CD4-positive, alpha-beta T cell treated with Interferon alpha-2 for 1 hour (primary cell): ENCODE measurements at places on chromosomes 6 and 20.

- DNase-seq = no peak
Measured at GRCh38 chr6:168407842-168408241, 33.1 kb upstream of the SMOC2 start.

GRCh38 chr6:27761391-27761790, 150.8 kb downstream of the OR2B2 start:
- DNase-seq = no peak

DNA sequence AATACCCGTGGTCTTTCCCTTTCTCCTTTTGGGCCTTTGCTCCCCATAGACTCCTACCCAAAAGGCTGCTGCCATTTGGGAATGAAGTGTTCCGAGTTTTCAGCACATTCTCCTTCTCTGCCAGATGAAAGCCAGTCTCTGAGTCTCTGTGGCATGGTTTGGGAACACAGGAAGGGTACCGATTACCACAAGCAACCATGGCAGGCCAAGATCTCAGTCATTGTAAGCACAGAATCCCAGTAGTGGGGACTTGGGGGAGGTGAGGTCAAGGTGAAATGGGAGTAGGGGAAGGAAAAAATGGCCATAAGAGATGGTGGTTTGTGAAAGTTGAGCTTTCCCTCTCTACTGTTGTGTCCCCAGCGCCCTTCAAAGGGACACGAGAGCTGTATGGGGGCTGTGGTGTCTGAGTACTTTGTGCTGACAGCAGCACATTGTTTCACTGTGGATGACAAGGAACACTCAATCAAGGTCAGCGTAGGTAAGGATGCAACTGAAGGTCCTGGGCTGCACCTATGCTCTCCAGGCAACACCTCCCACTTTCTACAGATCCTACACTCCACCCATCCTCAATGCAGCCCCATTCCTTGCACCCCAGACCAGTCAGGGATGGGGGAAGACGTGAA, 4.1 kb downstream of the CFB start:
- no peak for DNase-seq

GRCh38 chr6:105824732-105825131, 261.4 kb upstream of the PRDM1 start:
- DNase-seq = no peak

GRCh38 chr6:167541544-167541943, 216.7 kb downstream of the TTLL2 start:
- no peak for DNase-seq

DNA sequence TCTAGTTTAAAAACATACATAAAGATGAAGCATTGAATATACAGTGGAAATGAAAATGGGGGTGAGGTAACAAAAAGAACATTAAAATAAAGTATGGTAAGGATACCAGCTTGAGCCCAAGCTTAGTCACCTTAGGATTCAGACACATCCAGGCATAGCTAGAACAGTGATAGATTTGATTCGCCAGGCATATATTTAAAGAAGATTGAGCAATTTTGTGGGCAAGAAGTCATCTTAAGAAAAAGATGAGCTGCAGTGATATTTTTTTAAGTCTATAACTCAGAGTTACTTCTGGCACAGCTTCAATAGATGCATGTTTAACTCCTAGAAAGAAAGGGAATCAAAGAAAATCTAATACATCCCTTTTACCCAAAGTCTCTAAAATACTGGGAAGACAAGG, 97.9 kb downstream of the BMP5 start:
- no peak for DNase-seq

- DNase-seq = no peak
Measured at GRCh38 chr20:50389808-50390684, 120.1 kb upstream of the PTPN1 start.

- no peak for DNase-seq
Measured at GRCh38 chr20:31472395-31473330, 2.3 kb downstream of the DEFB124 start.

- no peak for DNase-seq
Measured at GRCh38 chr20:41131594-41132387, 5.6 kb upstream of the PLCG1 start.

- no peak for DNase-seq
Measured at GRCh38 chr6:42363926-42364849, 87.5 kb downstream of the TRERF1 start.

GRCh38 chr6:150738092-150738629, 127.3 kb upstream of the MTHFD1L start:
- no peak for DNase-seq

DNA sequence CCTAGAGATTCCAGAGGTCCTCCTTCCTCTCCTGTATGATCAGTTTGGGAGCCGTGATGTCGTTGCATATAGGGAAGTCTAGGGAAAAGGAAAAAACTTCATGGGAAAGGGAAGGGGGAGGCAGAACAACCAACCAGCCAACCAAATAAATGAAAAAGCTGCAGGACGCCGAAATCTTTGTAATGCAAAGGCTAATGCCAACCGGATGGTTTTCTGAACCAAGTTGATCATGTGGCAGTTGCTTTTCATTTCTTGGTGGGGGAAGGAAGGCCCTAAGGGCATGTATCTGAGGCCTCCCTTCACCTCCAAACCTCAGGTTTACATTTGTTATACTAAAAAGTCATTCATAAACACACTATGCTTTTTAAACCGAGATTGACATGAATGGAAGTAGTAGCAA, 167.2 kb downstream of the ARID1B start:
- no peak for DNase-seq

DNA sequence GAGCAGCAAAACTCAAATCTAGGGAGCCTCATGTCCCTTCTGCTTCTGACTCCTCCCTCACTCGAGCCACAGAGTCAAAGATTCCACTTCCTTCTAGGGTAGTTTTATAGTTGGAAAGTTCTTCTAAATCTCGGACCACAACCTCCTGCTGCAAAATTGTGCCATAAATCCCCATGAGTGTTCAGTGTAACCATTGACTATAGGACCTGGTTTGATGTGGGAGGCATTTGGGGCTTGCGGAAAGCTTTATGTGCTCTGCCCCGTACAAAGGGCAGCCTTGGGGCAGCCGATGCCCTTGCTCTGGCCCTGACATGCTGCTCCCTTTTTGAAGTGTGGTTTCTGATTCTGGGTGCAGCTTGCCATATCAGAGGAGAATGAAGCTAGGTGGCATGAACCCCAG, 43.6 kb upstream of the IER3 start:
- peak; percentile 12 for DNase-seq

GRCh38 chr6:3406362-3406821, 50.5 kb downstream of the SLC22A23 start:
- no peak for DNase-seq

DNA sequence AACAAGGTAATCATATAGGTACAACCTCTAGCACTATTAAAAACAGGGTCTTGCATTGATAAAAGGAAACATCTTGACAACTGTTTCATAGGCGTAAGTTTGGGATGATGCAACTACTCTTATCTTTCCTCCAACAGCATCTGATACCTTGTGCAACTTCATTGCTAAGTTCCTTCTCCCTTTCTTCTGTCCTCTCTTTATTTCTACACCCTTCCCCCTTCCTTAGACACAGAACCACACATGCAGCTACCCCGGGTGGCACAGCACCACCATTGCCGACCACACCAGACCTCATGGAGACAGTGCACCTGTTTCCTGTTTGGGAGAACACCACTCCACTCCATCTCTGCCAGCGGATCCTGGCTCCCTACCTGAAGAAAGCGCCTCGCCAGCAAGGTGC, 14.4 kb downstream of the MYB start:
- DNase-seq = no peak

GRCh38 chr20:21507400-21508229, 6.2 kb downstream of the NKX2-2 start:
- DNase-seq = no peak

DNA sequence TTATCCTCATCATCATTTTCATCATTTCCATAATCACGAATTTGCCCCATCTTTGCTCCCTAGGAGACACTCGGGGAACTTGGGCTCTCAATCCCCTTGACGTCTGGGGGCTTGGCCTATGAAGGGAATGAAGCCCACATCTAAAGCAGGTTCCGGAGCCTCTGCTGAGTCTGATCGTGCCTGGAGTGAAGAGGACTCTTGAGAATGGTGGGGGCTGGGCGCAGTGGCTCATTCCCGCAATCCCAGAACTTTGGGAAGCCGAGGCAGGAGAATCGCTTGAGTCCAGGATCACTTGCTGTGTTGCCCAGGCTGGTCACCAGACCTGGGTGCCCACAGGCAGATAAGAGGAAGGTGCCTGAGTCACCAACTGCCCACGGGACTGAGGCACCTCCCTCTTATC, 114.5 kb downstream of the SYCP2 start:
- DNase-seq = no peak

GRCh38 chr6:164013480-164014208, 599.1 kb downstream of the QKI start:
- DNase-seq = no peak

DNA sequence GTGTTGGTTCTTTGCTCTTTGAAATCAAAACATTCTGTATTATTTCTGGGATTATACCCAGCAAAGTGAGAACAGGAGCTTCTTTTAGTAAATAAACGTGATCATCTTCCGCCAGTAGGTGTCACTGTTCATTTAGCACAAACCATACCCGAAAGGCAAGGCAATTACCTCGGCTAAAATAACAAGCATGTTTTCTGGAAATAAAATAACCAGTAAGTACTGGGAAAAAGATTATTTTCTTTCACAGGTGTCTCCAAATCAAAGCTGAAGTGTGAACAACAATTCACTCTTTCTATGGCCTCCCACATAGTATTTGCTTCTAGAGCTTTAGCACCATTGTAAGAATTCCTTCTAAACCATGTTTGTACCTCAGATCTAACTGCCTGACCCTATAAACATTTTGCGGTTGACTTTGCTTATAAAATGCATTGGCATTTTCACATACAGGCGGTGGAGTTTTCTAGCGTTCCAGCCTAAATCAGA, 144.6 kb upstream of the AGPAT4 start:
- DNase-seq = no peak

DNA sequence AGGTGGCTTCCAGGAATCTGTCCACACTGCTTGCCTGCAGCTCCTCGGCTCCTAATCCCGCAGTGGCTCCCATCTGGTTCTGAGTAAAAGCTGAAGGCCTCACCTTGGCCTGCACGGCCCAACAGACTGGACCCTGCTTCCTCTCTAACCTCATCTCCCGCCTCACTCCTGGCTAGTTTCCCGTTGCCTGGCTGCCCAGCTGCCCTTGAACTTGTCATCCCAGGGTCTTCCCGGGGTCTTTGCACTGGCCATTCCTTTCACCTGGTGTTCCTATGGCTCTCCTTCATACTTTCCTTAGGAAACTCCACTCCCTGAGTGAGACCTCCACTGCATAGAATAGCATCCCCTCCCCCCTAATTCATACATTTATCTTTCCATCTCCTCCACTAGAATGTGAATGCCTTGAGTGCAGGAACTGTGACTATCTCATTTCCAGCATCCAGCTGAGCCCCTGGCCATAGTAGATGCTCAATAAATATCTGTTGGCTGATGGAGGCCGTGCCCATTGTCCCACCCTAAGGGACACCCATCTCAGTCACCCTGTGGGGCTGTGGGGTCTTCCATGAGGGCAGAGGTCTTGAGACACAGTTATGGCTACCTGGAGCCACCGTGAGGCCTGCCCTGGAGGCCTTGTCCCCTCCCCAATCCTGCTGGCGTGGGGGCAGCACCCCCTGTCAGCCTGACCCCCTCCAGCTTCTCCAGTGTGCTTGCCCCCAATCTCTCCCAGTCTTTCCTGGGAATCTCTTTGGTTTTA, 9.1 kb upstream of the SIRPA start:
- DNase-seq = no peak

GRCh38 chr6:4941782-4942672, 61.8 kb downstream of the RPP40 start:
- peak; percentile 13 for DNase-seq

DNA sequence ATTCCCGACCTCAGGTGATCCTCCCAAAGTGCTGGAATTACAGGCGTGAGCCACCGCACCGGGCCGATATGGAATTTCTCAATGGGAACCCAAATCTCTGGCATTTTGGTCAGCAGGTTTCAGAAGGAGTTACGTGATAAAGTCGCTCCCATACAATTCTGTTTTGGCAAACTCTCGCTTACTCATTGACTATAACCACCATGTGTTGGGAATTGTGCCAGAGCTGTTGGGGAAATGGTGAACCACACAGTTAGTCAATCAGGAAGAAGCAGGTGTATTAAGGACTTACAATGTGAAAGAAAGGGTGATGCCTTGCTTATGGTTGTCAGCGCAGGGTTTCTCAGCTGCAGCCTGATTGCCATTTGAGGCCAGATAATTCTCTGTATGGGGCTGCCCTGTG, 410.5 kb downstream of the QKI start:
- no peak for DNase-seq

DNA sequence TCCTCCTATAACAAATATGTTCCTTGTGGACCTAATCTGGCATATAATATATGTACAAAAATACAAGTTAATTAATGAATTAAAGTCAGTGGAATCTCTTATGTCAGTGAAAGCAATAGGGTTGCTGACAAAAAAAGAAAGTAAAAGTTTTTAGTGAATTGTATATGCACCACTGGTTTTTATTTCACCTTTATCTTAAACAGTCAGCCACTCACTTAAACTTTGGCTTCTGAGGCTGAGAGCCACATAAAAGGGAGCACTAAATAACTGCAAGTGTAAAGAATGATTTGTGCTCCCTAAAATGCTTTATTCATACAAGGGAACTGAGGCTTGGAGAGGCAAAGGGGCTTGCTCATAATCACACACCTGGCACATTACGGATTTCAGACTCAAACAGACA, 9.9 kb upstream of the F13A1 start:
- DNase-seq = no peak

GRCh38 chr6:46263707-46264086, 92.9 kb upstream of the ENPP5 start:
- no peak for DNase-seq

DNA sequence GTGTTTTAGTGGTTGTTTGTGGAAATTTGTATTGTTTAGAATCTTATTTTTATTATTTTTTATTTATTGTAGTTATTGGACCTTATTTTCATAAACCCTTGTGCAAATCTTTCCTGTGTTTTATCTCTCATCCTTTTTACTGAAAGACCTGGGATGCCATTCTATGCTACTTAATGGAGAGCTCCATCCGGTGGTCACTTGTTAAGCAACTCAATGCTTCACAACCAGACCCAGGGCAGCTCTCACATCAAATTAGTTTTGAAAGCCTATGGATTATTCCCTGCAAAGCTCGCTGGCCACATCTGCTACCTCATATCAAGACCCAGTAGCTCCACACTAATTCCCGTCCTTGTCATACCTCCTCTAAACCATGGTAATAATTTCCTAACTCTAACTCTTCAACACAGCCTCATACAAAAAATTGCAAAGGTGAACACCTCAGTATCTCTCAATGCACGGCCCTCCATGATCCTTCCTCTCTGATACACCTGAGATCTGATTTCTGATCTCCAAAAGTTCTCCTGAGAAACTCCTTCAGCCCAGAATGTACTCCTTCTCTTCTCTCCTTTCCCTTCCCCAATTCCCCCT, 296.6 kb upstream of the MANEA start:
- no peak for DNase-seq

GRCh38 chr6:103672169-103672568, 1187.5 kb downstream of the HACE1 start:
- DNase-seq = no peak
